ENCODE measurements at places on chromosomes 6 and 20.

DNA sequence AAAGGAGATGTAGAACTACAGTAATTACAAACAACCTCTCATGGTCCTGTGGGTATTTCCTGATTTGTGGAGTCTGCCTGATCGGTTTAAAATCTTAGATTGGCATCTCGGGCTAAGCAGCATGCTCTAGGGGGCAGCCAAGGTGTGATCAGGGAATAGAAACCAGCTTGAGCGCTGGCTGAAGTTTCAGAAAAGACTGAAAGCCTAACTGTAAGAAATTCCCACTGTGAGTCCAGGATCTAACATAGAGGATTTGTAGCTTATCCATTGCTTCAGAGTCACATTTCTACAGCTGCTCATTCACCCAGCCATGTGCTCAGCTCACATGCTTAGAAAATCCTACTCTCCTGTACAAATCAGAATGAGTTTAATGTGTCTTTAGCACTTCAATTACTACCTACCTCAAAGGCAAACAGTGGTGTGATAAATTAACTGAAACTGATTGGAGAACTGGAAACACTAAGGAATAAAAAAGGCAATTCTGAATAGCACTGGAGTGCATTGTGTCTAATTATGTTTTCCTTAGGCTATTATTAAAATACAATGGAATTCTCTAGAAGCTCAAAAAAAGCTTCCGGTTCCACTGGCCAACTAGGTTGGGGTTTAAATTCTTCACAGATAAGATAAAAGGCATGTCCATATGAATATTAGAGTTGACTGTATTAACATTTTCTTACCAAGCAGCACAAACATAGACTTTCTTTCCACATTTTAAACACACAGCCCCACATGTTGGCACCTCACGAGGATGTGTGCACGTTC lies 73.8 kb upstream of the MPC1 start:
- DNase-seq = no peak

GRCh38 chr20:31846793-31847138 lies 1.4 kb upstream of the FOXS1 start:
- no peak for DNase-seq

DNA sequence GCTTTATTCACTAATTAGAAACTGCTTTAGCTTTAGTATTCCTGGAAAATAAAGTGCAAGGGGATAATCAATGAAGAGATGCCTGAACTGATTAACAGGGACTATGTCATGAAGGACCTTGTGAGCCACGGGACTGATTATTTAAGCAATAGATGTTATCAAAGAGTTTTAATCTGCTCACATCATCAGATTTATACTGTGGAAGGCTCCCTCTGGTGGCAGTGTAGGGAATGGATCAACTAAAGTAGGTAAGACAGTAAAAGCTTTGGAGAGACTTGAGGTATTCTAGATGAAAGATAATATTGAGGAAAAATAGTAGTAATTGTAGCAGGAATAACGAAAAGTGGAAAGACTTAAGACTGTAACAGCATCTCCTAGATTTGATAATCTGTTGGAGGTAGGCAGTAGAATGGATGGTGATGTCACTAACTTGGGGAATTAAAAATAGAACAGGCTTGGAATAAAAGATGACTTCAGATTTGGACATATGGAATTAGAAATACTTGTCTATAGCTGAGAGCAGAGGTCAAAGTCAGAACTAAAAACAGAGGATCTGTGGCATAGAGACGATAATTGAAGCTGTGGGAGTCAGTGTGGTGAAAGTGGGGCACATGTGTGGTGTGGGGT lies 80.3 kb upstream of the HTR1E start:
- DNase-seq = no peak

DNA sequence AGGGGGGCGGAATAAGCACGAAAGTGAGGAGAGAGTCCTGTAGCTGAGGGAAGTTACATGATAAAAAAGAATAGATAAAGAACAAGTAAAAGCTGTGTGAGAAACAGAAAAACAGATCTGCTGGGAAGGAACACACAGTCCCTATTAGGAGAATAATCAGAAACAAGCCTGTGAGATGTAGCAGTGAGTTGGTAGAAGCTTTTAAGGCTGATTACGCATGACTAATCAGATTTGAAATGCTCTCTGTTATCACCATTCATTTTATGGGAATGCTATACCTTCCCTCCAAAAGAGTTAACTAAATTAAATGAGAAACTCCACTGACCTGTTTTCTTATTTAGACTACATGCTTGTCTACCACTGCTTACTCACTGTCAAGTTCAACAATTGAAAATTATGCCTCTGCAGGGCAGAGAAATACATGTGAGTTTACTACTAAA lies 15.8 kb downstream of the REPS1 start:
- no peak for DNase-seq

GRCh38 chr20:11207749-11208502 lies 534.1 kb upstream of the JAG1 start:
- no peak for DNase-seq

GRCh38 chr6:5333658-5334057 lies 72.3 kb downstream of the FARS2 start:
- DNase-seq = no peak

DNA sequence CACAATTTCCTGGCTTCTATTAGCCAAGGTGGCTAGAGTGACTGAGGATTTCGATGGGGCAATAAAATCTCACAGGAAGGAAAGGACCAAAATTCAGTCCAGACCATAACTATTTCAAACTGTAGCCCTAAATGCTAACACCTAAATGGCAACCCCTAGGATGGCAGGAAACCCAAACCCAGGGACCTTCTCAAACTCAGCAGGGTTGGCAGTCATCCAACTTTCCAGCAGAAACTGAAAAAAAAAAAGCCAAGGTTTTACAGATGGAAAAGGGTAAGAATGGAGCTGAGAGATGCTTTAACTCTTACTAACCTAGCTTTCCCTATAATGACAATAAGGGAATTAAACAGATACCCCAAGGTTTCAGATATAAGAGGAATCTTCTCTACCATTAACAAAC lies 10.5 kb downstream of the IBTK start:
- DNase-seq = no peak

Data from omental fat pad (tissue), 4 donors.